Mesenchymal stem cell (in vitro differentiated cells and primary cell): ENCODE measurements at places on chromosomes 16 and 17.
A peak's percentile ranks its signal among the peaks of the same experiment; 100 is the strongest.

DNA sequence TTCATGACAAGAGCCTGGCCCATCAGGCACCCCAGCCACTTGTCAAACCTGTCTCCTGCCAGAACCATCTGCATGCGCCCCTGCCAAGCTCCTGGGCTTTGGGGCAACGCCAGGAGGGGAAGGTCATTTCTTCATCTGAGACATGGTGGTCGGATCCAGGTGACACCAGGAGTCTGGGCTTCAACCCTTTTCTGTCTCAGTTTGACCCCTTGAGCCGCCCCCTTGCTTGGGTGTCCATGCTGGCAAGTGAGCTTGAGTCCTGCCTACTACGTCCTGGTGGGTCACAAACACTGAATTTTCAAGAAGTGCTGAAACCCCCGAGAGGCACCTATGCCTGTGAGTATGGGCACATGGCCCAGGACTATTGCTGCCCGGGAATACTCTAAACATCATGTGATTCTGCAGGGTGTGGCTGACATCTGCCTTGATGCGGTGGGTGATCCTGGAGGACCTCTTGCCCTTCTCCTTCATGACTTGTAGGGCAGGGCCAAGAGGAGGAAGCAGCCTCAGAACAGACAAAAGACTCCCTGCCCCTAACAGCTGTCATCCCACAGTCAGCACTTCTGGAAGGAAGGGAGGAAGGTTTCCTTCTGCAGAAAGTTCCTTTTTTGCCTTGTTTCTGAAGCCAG, 43.4 kb downstream of the TNFRSF13B start:
- no peak for DNase-seq

DNA sequence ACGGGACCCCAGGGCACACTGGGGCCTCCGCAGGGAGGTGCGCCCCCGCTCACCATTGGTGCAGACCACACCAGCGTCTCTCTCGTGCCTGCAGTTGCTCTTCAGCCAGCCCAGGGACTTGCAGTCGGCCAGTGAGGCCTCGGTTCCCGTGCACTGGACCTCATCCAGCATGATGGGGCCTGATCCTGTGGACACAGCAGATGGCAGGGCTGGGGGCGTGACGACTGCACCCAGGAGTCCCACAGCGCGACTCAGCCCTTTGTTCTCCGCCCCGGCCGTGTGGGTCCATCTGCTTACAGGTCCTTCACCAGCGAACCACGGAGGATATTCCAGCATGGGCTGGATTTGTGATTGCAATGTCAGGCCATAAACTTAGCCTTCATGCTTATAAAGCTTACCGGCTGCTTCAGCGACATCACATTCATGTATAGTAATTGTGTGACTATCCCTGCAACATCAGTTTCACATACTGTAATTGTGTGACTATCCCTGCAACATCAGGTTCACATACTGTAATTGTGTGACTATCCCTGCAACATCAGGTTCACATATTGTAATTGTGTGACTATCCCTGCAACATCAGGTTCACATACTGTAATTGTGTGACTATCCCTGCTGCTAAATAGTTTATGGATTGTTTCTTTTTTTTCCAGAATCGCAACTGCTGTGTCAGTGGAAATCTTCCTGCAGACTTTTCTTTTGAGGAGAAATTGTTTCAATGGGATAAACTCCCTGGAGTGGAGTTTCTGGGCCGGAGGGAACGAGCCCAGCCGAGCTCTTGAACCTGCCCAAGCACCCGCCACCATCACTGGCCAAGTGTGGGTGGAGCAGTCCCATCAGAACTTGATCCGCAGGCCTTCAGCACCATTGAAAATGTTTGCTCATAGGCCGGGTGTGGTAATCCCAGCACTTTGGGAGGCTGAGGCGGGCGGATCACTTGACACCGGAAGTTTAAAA, 4.8 kb downstream of the LGALS3BP start:
- peak; percentile 56 for DNase-seq

- DNase-seq, result no peak
Observed at GRCh38 chr16:88300463-88300835, 82.3 kb upstream of the ZNF469 start.

- no peak for DNase-seq
Observed at GRCh38 chr17:18889658-18890057, 31.7 kb downstream of the PRPSAP2 start.

DNA sequence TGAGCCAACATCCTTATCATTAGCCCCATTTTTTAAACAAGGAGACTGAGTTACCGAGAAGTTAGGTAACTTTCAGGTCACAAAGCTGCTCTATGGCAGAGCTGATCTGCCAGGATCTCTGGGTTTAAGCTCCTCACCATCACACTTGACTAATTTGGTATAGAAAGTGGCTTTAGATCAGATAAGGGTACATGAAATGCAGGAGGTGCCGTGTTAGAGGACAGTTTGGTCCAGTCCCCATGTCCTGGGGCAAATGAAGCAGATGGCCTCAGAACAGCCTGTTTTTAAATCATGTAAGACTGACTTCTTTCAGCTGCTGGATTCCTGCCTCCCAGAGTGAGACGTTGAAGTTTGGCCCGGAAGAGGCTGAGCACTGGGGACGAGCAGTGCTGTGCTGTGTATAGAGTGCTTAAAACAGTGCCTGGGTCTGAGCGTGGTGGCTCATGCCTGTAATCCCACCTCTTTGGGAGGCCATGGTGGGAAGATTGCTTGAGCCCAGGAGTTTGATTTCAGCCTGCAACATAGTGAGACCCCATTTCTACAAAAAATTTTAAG, 187.0 kb upstream of the CACNG3 start:
- DNase-seq, result no peak
